ENCODE measurements at places on chromosomes 12 and 14.

DNA sequence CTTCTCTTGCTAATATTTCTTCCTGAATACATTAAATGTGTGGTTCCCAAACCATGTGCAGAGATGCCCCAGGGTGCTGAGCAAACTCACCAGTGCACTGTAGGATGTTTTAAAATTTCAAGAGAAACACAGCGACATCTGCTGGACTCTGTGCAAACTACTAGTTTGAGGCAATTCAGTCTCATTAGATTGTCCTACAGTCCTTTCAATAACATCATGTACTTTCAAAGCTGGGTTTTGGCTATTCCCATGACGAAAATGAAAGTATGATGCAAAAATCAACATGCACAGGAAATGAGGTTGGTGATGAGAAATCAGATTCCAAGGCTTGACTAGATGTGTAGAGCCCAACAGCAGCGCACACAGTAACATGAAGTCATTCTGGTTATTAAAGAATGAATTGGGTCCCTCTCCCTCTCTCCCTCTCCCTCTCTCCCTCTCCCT, 66.3 kb downstream of the CLIP1 start:
- DNase-seq: peak; percentile 50

- peak; percentile 28 for DNase-seq
These were observed 1.2 kb downstream of the HOXC10 start for GRCh38 chr12:53985994-53986685.

DNA sequence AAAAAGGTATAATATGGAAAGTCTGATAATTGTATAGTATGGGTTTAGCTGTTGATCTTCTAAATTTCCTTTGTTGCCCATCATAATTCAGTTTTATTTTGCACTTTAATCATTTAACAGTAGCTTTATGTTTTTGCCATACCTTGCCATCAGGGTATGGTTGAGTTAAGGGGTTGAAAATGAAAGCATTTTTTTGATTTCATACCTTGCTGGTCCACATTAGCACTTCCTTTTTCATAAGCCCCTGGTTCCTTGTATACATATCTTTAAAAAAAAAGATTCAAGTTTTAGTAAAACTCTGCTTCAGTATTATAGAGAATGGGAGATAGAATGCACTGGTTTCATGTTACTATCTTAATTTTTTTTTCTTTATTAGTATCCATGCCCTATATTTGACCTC, 71.1 kb downstream of the MIPOL1 start:
- no peak for DNase-seq

GRCh38 chr14:104433401-104434213, 146.0 kb upstream of the C14orf180 start:
- no peak for DNase-seq

DNA sequence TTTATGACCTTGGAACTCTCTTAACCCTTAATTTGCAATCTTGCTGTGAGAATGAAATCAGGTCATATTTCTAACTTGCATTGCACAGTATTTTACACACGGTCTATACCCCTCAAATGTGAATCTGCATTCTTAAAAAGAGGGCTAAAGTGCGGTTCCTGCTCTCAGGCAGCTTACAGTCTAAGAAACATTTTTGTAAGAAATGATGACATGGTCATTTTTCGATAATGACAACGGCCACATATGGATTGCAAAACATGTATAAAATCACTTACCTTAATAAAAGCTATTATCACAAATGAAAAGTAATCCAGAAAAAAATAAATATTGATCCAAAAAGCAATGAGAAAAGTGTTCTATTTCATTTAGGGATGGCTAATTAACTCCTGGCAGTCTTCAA, 24.8 kb upstream of the TMEM132D start:
- DNase-seq: no peak

- no peak for DNase-seq
These were observed 61.2 kb upstream of the DYNC1H1 start for GRCh38 chr14:101903111-101903561.
